ENCODE measurements at places on chromosomes 11 and 22.

DNA sequence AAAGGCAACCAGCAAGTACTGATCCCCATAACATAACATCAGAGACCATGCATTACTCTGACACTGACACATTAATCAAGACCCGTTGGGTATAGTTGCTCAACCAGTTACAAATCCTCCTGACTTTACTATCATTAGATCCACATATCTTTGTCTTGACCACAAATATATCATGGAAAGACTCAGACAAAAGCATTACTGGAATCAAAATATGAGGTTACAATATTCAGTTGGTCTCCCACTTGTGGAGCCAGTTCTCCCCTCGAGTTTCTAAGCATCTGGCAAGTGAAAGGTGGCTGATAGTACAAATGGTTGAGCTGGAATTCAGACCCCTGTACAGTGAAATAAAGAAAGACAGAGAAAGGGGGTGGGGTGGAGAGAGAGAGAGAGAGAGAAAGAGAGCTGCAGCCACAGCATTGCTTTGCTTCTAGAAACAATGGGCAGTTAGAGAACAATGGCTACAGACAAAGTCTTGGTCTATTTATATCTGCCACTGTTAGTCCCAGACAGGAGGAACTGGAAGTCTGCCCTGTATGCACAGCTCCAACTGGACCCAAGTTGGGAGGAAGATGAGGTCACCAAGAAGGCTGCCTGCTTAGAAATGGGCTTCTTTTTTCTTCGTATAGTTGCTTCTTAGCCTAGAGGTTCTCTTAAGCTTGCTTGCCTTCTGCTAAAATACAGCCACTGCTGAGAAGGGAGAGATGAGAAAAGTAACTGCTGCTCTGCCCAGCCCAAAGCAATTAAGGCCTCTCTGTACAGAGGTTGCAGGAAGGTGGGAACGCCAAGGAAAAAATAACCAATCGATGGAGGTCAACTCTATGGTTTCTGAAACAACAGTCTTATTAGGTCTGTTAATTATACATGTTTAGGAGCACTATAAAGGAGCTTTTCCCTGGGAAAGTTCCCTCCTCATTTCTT is 85.5 kb downstream of the ETS1 start:
- no peak for DNase-seq

GRCh38 chr22:30447656-30448055 is 22.1 kb downstream of the MTFP1 start:
- no peak for DNase-seq

DNA sequence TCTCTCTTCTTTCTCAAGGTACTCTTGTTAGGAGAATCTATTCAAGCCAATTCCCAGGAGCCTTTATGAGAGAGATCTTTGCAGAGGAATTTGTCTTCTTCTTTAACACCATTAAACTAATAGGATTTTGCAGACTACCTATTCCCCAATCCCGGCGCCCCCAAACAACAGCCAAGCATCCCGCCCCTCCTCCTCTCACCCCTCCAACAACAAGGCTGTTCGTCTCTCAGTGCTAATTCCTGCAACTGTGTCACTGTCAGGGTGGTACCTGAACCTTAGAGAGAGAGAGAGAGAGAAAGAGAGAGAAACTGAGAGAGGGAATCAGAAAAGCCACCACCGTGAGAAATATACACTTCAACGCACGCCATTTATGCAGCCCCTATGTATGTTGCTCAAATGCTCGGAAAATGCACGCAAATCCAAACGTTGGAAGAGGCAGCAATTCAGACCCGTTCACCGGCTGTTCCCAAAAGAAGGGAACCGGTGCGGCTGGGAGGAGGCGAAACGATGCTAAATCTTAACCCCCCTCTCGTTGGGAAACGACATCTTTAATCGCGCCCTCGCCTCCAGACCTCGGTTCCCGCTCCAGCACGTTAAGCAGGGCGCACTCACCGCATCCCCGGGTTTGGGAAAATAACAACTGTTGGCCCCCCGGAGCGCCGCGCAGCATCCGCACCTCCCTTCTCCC is 961 bp downstream of the KCNA4 start:
- no peak for DNase-seq

- no peak for DNase-seq
Observed at GRCh38 chr22:40982482-40983385, 31.6 kb downstream of the RBX1 start.

DNA sequence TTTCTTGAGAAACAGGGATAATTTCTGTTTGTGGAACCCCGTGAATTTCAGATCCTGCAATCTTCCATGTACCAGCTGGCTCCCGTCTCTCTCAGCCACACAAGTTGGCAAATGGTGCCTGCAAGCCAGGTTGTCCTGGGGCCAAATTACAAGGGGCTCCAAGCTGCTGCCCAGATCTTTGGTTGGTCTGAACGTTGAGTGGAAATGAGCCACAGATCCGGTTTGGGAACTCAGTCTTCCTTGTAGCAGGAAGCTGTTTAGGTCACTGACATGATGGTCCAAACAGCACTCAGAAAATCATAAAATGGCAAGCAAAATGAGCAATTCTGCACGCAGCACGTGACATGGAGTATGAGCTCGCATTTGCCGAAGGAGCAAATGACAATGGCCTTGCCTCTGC is 1496.4 kb downstream of the TBC1D22A start:
- DNase-seq: no peak

DNA sequence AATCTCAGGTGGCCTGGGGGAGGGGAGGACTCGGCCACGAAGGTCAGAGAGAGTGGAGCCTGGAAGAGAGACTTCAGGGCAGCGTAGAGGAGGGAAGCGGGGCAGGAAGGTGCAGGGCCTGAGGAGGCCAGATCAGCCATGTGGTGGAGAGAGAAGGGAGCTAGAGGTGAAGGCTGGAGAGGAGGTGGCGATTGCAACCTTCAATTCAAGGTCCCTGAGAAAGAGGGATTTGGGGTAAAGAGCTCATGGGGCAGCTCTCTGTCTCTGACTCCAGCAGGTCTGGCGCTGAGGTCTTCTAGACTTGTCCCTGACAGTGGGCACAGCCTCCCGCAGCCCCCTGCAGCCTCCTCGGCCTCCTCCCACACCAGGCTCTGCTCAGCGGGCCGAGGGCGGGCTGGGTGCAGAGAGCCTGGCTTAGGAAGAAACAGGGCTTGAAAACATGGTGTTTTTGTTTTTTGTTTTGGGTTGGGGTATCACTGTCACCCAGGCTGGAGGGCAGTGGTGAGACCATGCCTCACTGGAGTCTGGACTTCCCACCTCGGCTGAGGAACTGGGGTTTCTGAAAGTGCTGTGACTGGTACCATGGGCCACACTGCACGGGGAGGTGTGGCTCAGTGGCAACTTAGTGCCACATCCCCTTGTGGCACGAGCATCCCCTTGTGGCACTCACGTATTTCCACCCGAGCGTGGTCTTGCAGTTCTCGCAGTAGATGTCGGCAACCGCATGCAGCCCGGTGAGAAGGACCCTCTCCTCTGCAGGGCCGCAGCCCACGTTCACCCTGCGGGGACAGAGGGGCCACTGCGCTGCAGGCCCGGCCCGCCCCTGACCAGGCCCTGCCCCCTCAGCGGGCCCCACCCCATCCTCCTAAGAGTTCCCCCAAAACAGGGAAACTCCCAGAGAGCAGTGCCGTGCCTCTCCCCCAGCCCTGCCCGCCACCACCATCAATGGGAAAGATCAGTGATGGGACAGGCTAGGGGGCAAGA is 32.6 kb downstream of the YPEL1 start:
- no peak for DNase-seq

DNA sequence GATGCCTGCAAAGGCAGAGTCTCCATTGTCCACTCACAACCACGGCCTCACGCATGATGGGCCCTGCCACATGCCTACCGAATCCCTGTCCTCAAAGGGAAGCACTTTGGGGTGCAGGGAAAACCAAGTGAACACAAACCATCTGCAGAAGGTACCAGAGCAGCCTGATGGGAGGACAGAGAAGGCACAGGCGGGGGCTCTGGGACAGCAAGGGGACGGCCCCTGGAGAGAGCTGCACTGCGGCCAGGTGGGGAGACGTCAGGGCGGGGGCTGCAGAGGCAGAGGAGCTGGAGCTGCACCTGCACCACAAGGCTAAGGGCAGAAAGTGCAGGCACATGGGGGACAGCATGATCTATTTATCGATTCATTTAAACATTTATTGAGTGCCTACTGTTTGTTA is 1056.0 kb downstream of the TBC1D22A start:
- DNase-seq: no peak

DNA sequence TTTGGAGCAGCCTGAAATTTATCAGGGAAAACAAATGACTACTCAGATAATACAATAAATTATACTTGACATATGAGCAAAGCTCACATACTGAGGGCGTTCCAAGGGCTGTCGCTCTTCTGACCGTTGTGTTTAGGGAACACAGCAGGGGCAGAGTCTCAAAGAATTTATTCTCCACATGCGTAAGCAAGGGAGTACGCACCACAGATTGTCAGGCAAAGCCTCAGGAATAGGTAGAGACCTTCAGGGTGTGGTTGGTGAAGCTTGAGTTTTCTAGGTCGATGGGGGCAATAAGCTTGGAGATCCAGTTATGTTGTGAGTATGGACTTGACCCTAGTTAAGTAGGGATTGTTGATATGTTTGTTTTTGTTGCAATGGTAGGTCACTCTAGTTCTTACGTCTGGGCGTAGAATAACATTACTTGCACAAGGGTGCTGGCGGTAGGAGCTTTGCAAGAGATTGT is 830 bp downstream of the ACAT1 start:
- no peak for DNase-seq

DNA sequence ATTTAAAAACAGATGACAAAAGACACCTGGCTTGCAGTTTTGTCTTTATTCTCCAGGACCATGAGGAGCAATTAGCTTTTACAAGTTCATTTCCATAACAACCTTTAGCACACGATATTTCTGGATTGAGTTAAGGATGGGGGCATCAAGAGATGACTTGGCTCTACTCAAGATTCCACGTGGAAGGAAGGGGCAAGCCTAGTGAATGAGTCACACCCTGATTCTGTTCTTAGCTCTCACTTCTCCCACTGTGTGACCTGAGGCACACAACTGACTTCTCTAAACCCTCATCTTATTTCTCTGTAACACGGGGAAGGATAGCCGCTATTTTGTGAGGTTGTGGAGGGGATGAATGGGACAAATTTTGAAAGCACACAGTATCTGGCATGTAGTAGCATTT is 185.5 kb downstream of the KIRREL3 start:
- no peak for DNase-seq

DNA sequence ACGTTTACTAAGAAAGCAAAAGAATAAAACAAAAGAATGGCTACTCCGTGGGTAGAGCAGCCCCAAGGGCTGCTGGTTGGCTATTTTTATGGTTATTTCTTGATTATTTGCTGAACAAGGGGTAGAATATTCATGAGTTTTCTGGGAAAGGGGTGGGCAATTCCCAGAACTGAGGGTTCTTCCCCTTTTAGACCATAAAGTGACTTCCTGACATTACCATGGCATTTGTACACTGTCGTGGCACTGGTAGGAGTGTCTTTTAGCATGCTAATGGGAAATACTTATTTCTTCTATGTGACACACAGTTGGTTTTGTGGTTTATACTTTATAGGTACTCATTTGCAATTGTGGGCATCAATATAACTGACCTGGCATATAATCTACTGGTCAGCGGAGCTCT is 56.3 kb downstream of the SLN start:
- DNase-seq: no peak

DNA sequence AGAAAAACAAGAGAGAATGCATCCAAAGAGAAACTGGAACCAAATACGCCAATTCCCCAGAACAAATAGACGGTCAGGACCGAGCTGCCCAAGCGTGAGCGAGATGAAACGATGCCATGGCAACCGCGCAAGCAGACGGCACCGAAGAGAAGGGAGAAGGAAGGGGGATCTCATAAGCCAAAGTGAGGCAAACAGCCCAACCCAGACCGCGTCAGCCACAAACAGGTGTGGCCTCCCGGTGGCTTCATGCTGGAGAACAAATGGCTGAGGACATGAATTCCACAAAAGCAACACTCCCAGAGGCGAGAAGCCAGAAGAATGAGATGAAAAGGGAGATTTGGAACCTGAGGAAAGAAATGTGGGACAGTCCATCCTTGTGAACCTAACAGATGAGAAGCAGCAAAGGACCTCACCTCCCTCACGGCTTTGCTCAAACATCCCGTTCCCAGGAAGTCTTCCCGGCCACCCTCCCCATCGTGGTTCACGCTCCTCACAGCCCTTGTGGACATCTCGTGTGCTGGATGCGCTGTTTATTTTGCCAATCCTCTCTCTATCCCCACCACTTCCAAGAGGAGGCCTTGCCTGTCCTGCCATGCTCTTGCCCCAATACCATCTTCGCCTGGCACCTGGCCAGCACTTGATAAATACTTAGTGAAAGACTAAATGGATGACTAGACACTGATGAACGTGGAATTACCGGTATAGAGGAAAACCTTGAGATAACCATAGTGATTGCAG is 89.1 kb upstream of the RTL6 start:
- no peak for DNase-seq
